ENCODE measurements at places on chromosomes 1 and 21. TPM values are rescaled to one million over a fixed set of nuclear protein-coding genes. Genes with fewer than 3 reads are reported as not detected.

- peaks cover 33% of the 10 kb centered on the region for H3K4me1 ChIP-seq
- DNase-seq, result peak; percentile 80
- H3K27me3 ChIP-seq, result peaks cover 37% of the 10 kb centered on the region
These were observed at the start of gene ADORA1 for GRCh38 chr1:203127666-203128430. Gene ADORA1, plus strand, starts transcription at chr1:203127726. Its CDS starts 1,116 bp downstream, at chr1:203128842.

- H3K4me3 ChIP-seq, result no peak overlapping the region
- no peak for DNase-seq
- peaks cover 12% of the 10 kb centered on the region for H3K4me1 ChIP-seq
- H3K27me3 ChIP-seq, result no peaks in the 10 kb centered on the region
- H3K36me3 ChIP-seq, result no peaks in the 10 kb centered on the region
These were observed 136.6 kb downstream of the OMA1 start for GRCh38 chr1:58409890-58410289.

- peaks cover 13% of the 10 kb centered on the region for H3K4me1 ChIP-seq
- H3K27me3 ChIP-seq, result no peaks in the 10 kb centered on the region
- no peaks in the 10 kb centered on the region for H3K36me3 ChIP-seq
- no peak overlapping the region for H3K27ac ChIP-seq
These were observed 51.3 kb downstream of the ABL2 start for GRCh38 chr1:179178183-179178582.

GRCh38 chr1:94792473-94793295 is 27.5 kb upstream of the SLC44A3 start:
- H3K27ac ChIP-seq, result no peak overlapping the region
- H3K27me3 ChIP-seq, result no peaks in the 10 kb centered on the region
- H3K36me3 ChIP-seq, result no peaks in the 10 kb centered on the region
- H3K4me1 ChIP-seq, result peaks cover 10% of the 10 kb centered on the region

DNA sequence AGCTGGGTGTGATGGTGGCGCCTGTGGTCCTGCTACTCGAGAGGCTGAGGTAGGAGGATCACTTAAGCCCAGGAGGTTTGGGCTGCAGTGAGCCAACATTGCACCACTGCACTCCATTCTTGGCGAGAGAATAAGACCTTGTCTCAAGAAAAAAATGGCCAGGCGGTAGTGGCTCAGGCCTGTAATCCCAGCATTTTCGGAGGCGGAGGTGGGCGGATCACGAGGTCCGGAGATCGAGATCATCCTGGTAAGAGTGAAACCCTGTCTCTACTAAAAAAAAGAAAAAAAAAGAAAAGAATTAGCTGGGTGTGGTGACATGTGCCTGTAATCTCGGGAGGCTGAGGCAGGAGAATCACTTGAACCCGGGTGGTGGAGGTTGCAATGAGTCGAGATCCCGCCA is 11.3 kb downstream of the ATAD3B start:
- H3K4me3 ChIP-seq, result no peak overlapping the region
- H3K36me3 ChIP-seq, result peaks cover 32% of the 10 kb centered on the region
- no peak for DNase-seq
- H3K4me1 ChIP-seq, result no peaks in the 10 kb centered on the region

- H3K4me3 ChIP-seq, result peak overlapping the region; percentile 78
- no peak overlapping the region for H3K27ac ChIP-seq
- peaks cover 28% of the 10 kb centered on the region for H3K4me1 ChIP-seq
- H3K36me3 ChIP-seq, result peaks cover 4% of the 10 kb centered on the region
- DNase-seq, result peak; percentile 57
These were observed 156.9 kb upstream of the NBPF11 start for GRCh38 chr1:148308832-148309458.

- H3K4me3 ChIP-seq, result no peak overlapping the region
- H3K27me3 ChIP-seq, result no peaks in the 10 kb centered on the region
- H3K4me1 ChIP-seq, result no peaks in the 10 kb centered on the region
- H3K27ac ChIP-seq, result no peak overlapping the region
- no peak for DNase-seq
These were observed 151.2 kb downstream of the MATN1 start for GRCh38 chr1:30572192-30572591.

Gene C1QTNF12
- total RNA-seq, result 8.5 TPM

Gene TMEM240
- 8.8 TPM for total RNA-seq

Gene GPX7
- 9.9 TPM for total RNA-seq

Gene PDZK1IP1
- not detected for total RNA-seq

Measured in WTC11 (cell line).